K562 (cell line): ENCODE measurements at places on chromosomes 11 and 22.

DNA sequence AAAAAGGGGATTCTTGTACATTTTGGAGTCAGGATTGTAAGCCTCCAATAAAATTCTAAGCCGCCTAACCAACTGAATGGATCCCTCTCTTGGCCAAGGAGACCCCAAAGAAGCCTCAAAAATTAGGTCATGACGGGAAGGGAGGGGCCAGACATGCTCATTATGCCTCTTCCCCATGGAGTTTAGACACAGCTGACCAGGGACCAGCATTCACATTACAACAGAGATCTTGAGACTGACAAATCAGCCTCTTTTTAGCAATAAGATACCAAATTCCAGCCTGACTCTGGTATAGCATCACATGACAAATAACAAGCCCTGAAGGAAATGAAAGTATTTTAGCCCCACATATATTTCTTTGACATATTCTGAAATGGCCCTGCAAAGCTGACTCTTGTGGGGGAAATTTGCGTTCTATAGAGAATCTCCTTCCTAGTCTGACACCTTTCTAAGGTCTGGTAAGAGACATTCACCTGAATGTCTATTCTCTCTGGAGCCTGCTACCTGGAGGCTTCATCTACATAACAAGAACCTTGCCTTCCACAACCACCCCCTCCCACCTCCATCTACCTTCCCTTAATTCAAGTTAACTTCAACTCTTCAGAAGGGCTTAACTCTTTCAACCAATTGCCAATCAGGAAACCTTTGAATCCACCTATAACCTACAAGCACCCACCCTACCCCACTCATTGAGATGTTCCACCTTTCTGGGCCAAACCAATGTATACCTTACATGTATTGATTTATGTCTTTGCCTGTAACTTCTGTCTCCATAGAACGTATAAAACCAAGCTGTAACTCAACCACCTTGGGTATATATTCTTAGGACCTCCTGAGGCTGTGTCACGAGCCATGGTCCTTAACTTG is 10.3 kb downstream of the GAL start:
- H3K4me1 ChIP-seq = peaks cover 7% of the 10 kb centered on the region
- peaks cover 13% of the 10 kb centered on the region; the same call in 2 of the 3 replicates for H3K36me3 ChIP-seq
- no peak overlapping the region for H3K4me3 ChIP-seq

DNA sequence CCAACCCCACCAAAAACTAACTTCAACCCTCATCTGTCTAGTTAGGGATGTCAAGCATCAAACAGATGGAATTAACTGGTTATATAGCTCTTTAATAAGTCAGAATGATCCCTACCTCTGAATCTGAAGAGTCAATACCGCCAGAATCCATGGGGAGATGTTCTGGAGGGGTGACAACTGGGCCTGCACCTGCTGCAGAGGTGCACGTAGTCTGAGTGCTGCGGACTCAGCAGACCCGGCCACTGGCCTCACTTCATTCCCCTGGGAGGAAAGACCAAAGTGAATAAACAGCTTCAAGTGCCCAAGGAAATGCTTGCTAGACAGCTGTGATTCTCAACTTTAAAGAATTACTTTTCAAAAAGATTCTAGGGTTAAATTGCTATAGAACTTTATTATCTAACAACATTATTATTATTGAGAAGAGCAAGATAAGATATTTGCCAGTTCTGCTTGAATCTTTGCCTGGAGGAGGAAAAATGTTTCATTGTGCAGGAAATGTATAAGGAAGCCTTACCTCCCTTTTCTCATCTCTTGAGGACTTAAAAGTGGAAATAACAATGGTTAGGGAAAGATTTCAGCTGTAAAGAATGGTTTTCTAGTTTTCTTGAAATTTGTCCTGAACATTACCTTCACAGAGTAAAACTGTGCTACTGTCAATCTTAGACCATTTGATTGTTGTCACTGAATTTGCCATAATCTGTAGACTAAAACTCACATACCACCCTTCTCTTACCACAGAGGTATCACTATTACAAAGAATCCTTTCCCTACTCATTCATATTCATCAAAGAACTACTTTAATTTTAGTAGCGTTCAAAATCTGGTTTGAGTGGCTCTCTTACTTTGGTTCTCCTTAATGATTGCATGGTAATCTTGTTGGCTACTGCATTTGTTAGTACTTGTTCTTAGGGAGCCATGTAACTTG is 4.2 kb downstream of the XBP1 start:
- peaks cover 51% of the 10 kb centered on the region for H3K36me3 ChIP-seq
- H3K27ac ChIP-seq = no peak overlapping the region
- peaks cover 5% of the 10 kb centered on the region; the same call in 1 of the 2 replicates for H3K4me1 ChIP-seq

DNA sequence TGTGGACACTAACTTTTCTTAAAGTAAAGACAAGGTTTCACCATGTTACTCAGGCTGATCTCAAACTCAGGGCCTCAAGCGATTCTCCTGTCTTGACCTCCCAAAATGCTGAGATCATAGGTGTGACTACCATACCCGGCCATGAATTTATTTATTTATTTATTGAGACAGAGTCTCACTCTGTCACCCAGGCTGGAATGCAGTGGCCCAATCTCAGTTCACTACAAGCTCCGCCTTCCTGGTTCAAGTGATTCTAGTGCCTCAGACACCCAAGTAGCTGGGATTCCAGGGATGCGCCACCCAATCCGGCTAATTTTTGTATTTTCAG is 29.7 kb upstream of the PCF11 start:
- no peaks in the 10 kb centered on the region for H3K36me3 ChIP-seq
- no peak overlapping the region for H3K27ac ChIP-seq
- peaks cover 4% of the 10 kb centered on the region; the same call in 1 of the 2 replicates for H3K4me1 ChIP-seq
- DNase-seq = no peak
- no peaks in the 10 kb centered on the region for H3K27me3 ChIP-seq

GRCh38 chr11:17988465-17988864 is 24.4 kb downstream of the SERGEF start:
- no peak for DNase-seq
- no peak overlapping the region for H3K27ac ChIP-seq
- peaks cover 21% of the 10 kb centered on the region for H3K36me3 ChIP-seq
- H3K4me1 ChIP-seq = no peaks in the 10 kb centered on the region
- no peaks in the 10 kb centered on the region for H3K27me3 ChIP-seq

DNA sequence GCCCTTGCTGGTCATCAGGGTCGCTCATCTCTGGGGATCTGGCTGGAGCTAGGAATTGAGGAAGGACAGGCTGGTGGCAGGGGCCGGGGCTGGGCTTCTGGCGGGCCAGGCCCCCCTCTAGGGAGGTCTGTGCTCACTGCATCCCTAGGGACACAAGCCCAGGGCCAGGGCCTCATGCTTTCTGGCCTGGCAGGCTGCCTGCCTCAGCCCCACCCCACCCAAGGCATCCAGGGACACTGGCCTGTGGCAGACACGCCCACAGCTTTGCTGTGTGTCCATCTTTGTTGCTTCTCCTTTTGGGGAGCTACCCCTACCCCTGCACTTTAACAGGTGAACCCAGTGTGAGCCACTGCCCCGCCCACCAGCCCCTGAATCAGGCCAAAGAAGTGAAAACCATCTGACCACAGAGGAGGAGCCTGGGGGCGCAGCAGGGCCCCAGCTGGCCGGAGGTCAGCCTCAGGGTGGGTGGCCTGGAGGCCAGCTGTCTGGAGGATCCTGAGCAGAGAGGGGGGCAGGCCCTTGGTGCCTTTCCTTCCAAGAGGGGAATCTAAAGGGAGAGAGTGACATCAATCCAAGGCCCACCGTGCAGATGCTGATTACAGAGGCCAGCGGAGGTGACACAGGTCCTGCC is 26.8 kb upstream of the CELSR1 start:
- H3K27ac ChIP-seq = no peak overlapping the region
- no peak for DNase-seq
- H3K4me3 ChIP-seq = no peak overlapping the region

GRCh38 chr11:45930031-45930794 is 7.8 kb downstream of the LARGE2 start:
- H3K4me3 ChIP-seq = no peak overlapping the region
- no peaks in the 10 kb centered on the region for H3K27me3 ChIP-seq
- no peak overlapping the region for H3K27ac ChIP-seq
- peaks cover 36% of the 10 kb centered on the region; the same call in 2 of the 3 replicates for H3K36me3 ChIP-seq
- H3K4me1 ChIP-seq = peaks cover 44% of the 10 kb centered on the region

DNA sequence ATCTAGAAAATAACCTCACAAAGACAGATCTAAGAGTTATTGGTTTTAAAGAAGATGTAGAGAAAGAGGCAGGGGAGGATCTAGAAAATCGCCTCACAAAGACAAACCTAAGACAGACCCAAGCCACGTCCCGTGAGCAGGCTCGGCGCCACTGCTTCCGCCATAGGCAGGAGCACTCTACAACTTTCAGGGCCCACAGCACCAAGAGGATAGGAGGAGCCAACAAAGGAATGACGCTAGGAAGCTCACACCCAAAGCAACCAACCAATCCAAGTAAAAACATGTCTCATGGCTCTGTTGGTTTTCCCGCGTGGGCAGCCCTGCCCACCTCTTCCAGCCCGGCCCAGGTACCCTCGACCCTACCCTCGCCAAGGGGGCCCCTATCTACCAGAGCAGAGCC is 4167.4 kb upstream of the OR11H1 start:
- H3K4me1 ChIP-seq = no peaks in the 10 kb centered on the region
- no peak overlapping the region for H3K27ac ChIP-seq

- no peak for DNase-seq
- 0 out of 2 replicates have a peak, but pooled peaks cover 4% of the 10 kb centered on the region for H3K4me1 ChIP-seq
- no peaks in the 10 kb centered on the region for H3K27me3 ChIP-seq
Observed at GRCh38 chr11:75823415-75823814, 8.4 kb downstream of the UVRAG start.

DNA sequence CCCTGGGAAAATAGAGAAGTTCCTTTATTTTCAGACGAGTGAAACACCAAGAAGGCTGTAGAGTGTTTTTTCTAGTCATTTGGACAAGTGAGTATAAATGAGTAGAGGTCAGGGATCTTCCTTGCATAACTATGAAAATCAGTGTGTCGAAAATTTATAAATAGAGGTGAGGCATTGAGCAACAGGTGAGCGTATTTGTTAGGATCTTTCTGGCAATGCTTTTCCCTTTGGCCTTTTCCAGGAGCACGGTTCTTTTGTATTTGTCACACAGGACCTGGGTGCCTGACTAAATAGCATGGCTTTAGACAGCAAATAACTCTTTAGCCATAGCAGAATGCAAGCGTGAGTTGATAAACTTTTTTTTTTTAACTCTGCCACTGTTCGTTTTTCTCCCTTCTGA is 19.6 kb upstream of the ARHGAP42 start:
- no peak overlapping the region for H3K27ac ChIP-seq
- H3K36me3 ChIP-seq = no peaks in the 10 kb centered on the region
- no peak for DNase-seq
- H3K4me3 ChIP-seq = no peak overlapping the region

DNA sequence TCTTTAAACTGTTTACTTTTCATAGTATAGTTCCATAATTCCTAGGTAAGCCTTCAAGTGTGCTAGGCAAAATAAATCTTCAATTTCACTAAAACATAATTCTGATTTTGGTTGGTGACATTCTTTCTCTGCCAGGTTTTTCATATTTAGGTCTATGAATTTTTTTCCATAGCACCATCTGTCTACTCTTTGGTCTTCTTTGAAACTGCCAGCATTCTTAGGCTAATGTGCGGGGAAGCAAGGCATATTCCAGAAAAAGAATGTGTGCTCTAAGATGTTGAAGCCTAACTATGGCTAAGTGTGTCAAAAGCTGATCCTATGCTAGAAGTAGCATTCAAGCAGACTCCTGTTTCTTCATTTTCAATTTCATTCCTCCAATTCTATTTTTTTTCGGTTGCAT is 213.9 kb upstream of the C11orf87 start:
- H3K36me3 ChIP-seq = no peaks in the 10 kb centered on the region
- H3K4me1 ChIP-seq = no peaks in the 10 kb centered on the region
- no peaks in the 10 kb centered on the region for H3K27me3 ChIP-seq
- H3K27ac ChIP-seq = no peak overlapping the region
- H3K4me3 ChIP-seq = no peak overlapping the region

GRCh38 chr11:11937957-11938356 is 70.5 kb downstream of the DKK3 start:
- no peaks in the 10 kb centered on the region for H3K4me1 ChIP-seq
- H3K27me3 ChIP-seq = no peaks in the 10 kb centered on the region
- DNase-seq = no peak
- H3K36me3 ChIP-seq = peaks cover 80% of the 10 kb centered on the region
- H3K4me3 ChIP-seq = no peak overlapping the region
- H3K27ac ChIP-seq = no peak overlapping the region

DNA sequence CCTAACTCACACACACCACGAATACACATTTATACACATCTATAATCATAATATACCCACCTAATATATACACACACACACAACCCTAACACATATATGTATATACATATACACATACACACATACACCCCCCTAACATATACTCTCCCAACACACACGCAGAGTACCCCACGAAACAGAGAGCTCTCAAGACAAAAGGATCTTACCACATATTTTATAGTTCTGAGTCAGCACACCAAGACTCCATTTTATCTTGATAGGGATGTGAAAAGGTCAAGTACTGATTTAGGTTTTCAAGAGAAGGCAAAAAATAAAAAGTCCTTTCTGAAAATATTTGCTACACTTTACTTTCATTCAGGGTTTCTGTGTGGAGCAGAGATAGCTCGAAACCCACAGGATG is 1207.2 kb downstream of the LRRC4C start:
- DNase-seq = no peak
- no peak overlapping the region for H3K4me3 ChIP-seq
- H3K36me3 ChIP-seq = no peaks in the 10 kb centered on the region
- no peak overlapping the region for H3K27ac ChIP-seq
- H3K27me3 ChIP-seq = no peaks in the 10 kb centered on the region

- no peak overlapping the region for H3K4me3 ChIP-seq
- no peak for DNase-seq
- H3K27ac ChIP-seq = no peak overlapping the region
Observed at GRCh38 chr22:24687322-24687721, 84.3 kb downstream of the GGT1 start.

DNA sequence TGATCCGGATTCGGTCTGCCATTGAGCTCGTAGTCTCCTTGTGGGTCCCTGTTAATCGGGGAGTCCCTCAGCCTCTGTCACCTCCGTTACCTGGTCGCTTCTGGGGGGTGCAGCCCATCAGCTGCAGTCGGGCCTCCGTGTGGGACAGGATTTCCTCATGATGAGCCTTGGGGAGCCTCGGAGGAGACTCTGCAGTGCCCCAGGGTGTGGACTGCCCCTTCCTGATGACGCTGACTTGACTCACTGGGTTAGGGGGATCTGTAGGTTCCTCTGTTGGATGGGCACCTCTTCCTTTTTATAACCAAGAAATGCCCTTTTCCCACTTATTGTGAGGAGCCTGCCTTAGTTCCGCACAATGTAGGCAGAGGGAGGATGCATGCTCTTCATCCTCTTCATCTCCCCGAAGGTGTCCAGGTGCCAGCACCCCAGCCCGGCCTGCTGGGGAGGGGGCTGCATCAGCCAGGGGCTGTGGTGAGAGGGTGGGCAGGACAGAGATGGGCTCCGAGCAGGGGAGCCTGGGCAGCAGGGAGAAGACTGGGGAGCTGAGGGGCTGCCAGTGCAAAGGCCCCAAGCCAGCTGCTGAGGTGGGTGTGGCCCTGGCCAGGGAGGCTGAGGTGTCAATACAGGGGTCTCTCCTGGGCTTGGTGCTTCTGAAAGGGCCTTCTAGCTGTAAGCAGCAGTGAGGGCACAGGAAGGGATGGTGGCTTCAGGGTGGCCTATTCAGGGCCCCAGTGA is 13.5 kb upstream of the TTLL8 start:
- no peak overlapping the region for H3K4me3 ChIP-seq
- no peak for DNase-seq
- no peaks in the 10 kb centered on the region for H3K27me3 ChIP-seq

GRCh38 chr11:58043379-58043778 is 12.6 kb downstream of the OR6Q1 start:
- H3K27me3 ChIP-seq = no peaks in the 10 kb centered on the region
- H3K4me1 ChIP-seq = no peaks in the 10 kb centered on the region
- no peak overlapping the region for H3K4me3 ChIP-seq

GRCh38 chr11:11981840-11982239 is 26.6 kb downstream of the DKK3 start:
- H3K4me3 ChIP-seq = no peak overlapping the region
- H3K36me3 ChIP-seq = no peaks in the 10 kb centered on the region
